ENCODE measurements at places on chromosomes 7 and 10.

GRCh38 chr7:127935847-127936376 is 95.3 kb downstream of the LRRC4 start:
- DNase-seq, result no peak

DNA sequence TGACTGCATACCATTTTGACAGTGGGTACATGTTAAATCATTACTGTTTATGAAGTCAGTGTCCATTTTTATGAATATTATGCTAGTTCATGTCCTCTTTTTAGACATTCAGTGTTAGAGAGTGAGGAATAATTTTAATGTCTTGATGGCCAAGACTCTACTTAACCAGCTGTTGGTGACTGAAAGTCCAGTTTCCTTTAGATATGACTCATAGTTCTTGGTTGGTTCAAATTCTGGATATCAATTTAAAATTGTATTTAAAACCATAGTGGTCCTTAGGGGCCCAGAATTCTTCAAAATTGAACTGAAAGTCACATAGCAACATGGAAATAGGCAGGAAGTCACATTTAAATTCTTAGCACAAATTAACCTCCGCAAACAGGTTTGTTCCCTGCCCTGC is 196.5 kb upstream of the PRPS1L1 start:
- DNase-seq, result no peak

- DNase-seq, result no peak
Observed at GRCh38 chr10:116621476-116621875, 723 bp downstream of the PNLIPRP2 start.

DNA sequence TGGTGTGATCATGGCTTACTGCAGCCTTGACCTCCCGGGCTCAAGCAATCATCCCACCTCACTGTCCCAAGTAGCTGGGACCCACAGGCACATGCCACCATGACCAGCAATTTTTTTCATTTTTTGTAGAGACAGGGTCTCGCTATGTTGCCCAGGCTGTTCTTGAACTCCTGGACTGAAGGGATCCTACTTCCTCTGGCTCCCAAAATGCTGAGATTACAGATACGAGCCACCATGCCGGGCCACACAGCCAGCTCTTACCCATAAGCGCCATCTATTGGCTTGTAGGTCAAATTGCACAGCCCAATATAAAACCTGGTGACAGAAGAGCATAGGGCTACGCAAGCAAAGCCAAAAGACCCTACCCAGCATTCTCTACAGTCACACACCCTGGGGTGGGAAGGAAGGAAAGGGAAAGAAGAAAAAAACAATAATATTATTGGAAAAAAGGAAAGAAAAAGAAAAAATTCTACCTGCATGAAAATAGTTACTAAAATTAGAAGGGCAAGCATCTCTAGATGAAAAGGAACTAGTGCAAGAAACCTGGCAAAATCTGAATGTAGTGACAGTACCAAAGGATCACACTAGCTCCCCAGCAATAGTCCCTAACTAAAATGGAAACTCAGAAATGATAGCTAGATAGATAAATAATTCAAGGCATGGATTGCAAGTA is 29.4 kb upstream of the AMPH start:
- peak; percentile 8 for DNase-seq

GRCh38 chr7:96144260-96144526 is 177.7 kb downstream of the SLC25A13 start:
- no peak for DNase-seq

GRCh38 chr7:25978466-25978865 is 173.5 kb upstream of the NFE2L3 start:
- no peak for DNase-seq

DNA sequence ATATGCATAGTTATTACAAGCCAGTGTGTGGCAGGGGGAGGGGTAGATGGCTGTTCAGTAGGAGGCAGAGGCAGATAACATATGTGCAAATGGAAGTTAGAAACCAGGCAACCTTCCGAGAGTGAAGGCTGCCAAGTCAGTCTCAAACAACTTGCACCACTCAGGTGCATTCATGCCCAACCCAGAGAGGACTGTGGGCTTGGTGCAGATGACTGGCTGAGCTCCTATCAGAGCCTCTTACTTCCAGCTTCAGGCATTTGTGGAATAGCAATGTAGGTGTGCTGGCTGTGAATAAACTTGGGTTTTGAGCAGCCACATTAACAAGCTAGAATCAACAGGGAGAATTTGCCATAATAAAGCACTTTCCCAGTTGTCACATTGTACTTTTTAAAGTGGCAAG is 789.8 kb downstream of the PHTF2 start:
- DNase-seq, result no peak

- no peak for DNase-seq
Observed at GRCh38 chr7:140506788-140507464, 27.6 kb upstream of the MKRN1 start.

DNA sequence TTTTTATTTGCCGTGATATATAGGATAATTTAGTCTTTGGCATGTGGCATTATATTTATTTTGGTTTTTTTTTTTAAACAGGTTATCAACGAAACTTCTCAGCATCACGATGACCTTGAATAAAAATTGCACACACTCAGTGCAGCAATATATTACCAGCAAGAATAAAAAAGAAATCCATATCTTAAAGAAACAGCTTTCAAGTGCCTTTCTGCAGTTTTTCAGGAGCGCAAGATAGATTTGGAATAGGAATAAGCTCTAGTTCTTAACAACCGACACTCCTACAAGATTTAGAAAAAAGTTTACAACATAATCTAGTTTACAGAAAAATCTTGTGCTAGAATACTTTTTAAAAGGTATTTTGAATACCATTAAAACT is 9.1 kb downstream of the VIM start:
- no peak for DNase-seq

DNA sequence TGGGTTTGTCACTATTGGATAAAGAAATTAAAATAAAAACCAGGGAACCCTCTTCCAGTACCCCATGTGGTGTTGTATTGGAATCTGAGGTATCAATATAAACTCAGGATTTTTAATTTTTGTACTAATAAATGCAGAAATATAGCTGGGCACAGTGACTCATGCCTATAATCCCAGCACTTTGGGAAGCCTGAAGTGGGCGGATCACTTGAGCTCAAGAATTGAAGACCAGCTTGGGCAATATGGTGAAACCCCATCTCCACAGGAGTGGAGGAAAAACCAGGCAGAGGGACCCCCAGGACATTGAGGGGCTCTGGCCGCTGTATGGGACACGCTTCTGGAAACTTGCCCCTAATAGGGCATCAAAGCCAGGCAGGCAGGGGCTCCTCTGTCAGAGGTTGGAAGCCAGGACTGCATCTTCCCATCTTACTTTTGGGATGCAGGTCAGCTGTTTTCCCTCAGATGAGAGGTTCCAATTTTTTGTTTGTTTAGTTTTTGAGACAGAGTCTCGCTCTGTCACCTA is 11.1 kb downstream of the ADIRF start:
- DNase-seq, result no peak

DNA sequence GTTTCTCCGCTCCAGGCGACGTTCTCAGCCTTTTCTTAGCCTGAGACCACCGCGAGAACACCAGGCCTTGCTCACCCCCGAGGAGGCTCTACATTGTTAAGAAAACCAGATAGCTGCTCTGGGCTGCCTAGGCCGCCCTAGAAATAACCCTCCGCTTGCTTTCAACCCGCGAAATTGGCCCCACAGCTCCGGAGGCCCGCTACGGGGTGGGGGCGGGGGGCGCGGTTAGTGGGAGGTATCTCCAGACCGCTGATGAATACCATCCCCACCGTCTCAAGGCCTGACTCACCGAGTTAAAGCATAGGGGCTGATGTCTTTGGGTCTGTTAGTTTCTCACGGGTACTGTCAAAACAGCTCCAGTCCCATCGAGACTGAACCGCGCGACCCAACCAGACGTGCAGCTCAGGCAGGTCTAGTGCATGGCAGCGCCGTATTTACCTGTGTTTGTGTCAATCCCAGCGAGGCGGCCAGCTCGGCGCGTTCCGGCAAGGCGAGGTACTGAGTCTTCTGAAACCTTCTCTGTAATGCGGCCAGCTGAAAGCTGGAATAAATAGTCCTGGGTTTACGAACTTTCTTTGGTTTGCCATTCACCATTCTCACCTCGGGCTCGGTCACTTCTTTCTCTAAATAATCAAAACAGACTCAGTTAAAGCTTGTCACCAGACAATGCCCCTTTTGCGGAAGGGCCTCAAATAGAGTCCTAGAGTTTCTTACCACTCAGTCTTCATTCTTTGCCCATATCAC is 2.7 kb downstream of the DLX5 start:
- no peak for DNase-seq

DNA sequence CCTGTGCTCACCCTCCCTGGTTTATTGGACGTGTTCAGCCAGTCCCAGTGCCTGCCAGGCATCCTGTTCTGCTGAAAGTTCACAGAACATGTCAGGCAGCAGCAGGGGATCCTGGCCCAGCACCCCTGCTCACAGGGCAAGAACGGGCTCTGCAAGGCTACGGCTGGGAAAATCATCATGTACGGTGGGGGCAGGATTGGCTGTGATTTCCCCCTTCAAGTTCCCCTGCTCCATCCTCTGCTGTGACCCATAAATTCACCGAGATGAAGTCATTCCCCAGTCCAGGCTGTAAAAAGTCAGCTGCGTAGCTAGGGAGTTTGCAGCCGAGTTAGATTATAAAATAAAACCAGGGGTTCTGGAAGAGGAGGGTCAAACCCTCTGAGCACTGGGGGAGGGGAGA is 484.1 kb upstream of the ZMIZ1 start:
- DNase-seq, result no peak

- DNase-seq, result peak; percentile 53
Observed at GRCh38 chr7:50660040-50660829, 95.0 kb upstream of the DDC start.

DNA sequence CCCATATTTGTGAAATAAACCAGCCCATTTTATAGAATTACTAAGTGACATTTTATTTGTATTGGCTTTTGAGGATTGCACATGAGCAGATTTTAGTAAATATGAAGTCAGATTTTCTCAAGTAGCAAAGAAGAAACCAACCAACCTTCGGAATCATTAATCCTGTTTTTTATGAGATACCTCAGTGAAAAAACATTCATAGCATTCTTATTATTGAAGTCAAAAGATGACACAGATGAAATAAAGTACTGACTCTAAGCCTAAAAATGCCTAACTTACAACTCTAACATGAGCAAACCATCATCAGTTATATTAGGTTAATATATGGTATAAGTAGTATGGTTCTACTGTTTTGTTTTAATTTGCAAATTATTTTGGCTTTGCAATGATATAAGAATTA is 59.9 kb upstream of the AGBL3 start:
- DNase-seq, result no peak
